ENCODE measurements at places on chromosomes 1 and 21.

DNA sequence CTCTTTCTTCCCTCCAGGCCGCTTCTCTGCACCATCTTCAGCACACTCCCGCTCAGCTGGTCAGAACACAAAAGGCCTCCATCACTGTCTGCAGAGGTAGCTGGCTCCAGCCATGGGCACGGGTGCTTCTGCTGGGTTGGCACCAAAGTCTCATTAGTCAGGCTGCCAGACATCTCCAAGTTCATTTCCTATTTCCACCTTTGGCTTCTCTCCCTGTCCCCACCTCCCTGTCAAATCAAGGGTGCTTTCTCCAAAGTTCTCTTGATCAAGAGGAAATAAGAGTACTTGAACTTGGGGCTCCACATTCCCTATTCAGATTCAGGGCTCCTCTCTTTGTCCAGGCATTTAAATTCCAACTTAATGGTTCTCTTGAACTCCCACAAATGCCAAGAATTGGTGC is 33.9 kb upstream of the GRIK3 start:
- DNase-seq = no peak

DNA sequence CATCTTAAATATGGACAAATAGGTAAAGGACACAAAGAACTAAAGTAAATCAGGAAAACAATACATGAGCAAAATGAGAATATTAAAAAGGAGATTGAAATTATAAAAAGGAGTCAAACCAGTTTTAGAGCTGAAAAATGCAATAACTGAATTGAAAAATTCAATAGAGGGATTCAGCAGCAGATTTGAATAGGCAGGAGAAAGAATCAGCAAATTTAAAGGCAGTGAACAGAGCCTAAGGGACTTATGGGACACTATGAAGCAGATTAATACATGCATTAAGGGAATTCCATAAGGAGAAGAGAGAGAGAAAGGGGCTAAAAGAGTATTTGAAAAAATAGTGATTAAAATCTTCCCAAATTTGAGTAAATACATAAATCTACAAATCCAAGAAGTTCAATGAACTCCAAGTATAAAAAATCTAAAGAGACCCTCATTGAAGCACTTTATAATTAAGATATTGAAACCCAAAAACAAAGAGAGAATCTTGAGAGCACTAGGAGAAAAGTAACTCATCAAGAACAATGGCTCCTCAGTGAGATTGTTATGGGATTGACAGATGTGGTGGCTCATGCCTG is 2.9 kb downstream of the CFAP107 start:
- DNase-seq = no peak

GRCh38 chr1:114088392-114089299 is 65.0 kb downstream of the SYT6 start:
- DNase-seq = no peak

- no peak for DNase-seq
Measured at GRCh38 chr1:95974586-95974985, 740.6 kb downstream of the RWDD3 start.

Data from stromal cell of bone marrow (primary cell).